ENCODE measurements at places on chromosomes 2 and 18. TPM values are rescaled to one million over a fixed set of nuclear protein-coding genes. Genes with fewer than 3 reads are reported as not detected.

Gene PROKR1
- polyA plus RNA-seq: 0.17 TPM

GRCh38 chr2:111252436-111252835 lies 131.7 kb downstream of the BCL2L11 start:
- no peak for DNase-seq
- no peak overlapping the region for H3K4me3 ChIP-seq
- H3K27ac ChIP-seq: no peak overlapping the region

GRCh38 chr18:11994336-11994702 lies 13.0 kb downstream of the IMPA2 start:
- no peak overlapping the region for H3K27ac ChIP-seq
- no peak overlapping the region for H3K4me3 ChIP-seq
- no peaks in the 10 kb centered on the region for H3K4me1 ChIP-seq
- H3K36me3 ChIP-seq: no peaks in the 10 kb centered on the region
- H3K27me3 ChIP-seq: no peaks in the 10 kb centered on the region

DNA sequence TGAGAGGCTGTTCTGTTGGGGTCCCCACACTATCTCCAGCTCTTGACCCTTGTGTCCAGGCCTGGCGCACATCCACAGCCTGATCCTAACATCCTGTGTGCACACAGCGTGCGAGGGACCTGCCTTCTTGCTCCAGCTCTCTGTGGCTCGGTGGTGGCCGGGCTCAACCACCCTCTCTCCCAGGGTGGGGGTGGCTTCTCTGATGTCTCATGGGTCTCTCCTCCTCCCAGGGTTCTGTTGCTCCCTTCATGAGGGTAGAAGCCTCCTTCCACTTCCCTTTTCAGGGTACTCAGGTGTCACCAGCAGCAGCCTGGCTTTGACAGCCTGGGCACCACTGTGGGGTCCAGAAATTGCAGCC lies 196.9 kb upstream of the RAB6C start:
- no peaks in the 10 kb centered on the region for H3K27me3 ChIP-seq
- H3K36me3 ChIP-seq: no peaks in the 10 kb centered on the region
- H3K4me1 ChIP-seq: no peaks in the 10 kb centered on the region
- no peak overlapping the region for H3K27ac ChIP-seq

- no peaks in the 10 kb centered on the region for H3K27me3 ChIP-seq
- no peak for DNase-seq
- no peak overlapping the region for H3K4me3 ChIP-seq
- no peak overlapping the region for H3K27ac ChIP-seq
These were observed 24.2 kb downstream of the LMAN2L start for GRCh38 chr2:96715658-96716057.

Measured in adrenal gland (tissue), 19 donors.